ENCODE measurements at places on chromosomes 11 and 22.

DNA sequence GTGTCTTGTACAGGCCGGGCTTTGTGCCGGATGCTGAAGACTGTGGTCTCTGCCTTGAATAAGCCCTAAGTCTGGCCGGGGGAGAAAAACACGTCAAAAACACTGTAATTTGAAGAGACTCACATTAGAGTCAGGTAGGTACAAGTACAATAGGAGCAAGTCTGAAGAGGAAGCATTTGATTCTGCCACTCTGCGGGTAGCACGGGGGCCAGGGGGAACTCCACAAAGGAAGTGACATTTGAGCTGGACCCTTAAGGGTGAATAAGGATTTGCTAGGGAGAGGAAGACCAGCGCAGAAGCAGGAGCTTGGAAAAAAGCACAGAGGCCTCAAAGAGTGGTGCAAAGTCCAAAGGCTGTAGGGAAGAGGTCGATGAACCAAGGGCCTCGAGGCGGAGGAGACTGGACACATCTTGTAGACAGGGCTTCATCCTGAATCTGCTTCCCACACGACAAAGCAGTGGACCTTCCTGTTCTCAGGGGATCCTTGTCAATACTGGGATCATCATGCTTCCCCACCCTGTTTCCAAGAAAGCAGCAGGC, 38.7 kb downstream of the BUD13 start:
- no peak for DNase-seq

DNA sequence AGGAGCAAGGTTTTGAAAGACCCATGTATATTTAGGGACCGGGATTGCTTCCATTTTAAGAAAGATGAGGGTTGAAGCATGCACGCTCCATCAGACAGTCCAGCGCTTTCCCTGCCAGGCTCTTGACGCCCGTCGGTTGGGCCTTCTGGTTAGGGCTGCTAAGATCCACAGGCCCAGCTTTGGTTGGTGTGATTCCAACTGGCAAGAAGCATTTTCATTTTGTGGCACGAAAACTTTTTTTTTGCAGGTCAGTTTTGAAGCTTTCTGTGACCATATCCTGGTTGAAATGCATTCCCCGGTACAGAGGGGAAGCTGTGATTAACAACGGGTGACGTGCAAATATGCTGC, 34.3 kb upstream of the MPPED1 start:
- DNase-seq: no peak

- DNase-seq: no peak
These were observed 3.1 kb upstream of the MYEOV start for GRCh38 chr11:69290806-69291205.

GRCh38 chr22:46742576-46743221, 4.6 kb upstream of the CERK start:
- DNase-seq: no peak

DNA sequence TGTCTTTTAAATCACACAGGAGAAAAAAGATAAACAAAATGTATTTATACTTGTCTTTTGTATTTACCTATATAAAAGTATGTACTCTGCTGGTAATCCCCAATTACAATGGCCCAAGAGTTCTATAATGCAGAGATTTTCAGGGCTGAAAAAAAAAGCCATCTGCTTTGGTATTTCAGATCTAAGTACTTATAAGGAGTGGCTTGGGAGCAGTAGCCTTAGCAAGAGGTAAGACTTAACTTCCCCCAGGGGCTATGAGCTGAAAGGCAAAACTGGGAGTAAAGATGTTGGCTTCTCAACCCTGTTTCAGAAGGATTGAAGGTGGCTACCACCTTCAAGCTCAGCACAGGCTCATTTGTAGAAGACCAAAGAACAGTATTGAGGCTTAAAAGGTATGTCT, 35.3 kb upstream of the EP300 start:
- DNase-seq: no peak

DNA sequence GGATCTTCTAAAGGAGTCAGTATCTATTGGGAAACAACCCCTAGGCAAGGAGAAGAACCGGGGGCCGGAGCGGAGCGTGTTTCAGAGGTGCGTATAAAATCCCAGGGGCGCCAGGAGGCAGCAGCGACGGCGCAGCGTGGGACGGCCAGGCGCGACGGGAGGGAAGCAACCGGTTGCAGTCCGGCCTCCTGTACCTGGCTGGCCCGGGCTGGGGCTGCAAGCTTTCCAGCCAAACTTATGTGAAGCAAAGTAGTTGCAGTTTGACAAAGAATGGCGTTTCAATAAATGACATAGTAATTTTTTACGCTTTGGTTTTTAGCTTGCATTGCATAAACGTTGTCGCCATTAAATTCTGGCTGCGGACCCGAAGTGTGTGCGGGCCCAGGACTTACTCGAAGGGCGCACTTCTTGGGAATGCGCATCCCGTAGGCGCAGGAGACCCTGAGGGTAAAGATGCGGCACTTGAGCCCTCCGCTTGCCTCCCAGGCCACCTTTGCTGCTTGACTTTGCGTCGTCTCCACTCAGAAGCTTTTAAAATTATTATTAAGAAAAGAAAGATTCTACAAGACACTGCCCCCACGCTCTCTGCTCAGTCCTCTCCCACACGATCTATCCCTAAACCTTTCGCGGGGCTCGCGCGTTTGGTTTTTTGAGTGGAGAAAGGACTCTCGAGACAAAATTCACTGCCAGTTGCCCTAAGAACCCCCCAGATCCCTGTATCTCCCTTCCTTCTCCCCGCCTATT, 1.6 kb upstream of the WT1 start:
- no peak for DNase-seq

- DNase-seq: no peak
These were observed 16.0 kb downstream of the CLDN5 start for GRCh38 chr22:19508024-19508776.

- DNase-seq: no peak
These were observed 9.7 kb downstream of the TNRC6B start for GRCh38 chr22:40187389-40187788.

GRCh38 chr22:23537416-23537815, 42.7 kb downstream of the IGLL1 start:
- no peak for DNase-seq

- DNase-seq: no peak
These were observed 38.5 kb upstream of the SPON1 start for GRCh38 chr11:13923716-13924650.

GRCh38 chr11:87397011-87397865, 359.5 kb downstream of the TMEM135 start:
- DNase-seq: no peak

DNA sequence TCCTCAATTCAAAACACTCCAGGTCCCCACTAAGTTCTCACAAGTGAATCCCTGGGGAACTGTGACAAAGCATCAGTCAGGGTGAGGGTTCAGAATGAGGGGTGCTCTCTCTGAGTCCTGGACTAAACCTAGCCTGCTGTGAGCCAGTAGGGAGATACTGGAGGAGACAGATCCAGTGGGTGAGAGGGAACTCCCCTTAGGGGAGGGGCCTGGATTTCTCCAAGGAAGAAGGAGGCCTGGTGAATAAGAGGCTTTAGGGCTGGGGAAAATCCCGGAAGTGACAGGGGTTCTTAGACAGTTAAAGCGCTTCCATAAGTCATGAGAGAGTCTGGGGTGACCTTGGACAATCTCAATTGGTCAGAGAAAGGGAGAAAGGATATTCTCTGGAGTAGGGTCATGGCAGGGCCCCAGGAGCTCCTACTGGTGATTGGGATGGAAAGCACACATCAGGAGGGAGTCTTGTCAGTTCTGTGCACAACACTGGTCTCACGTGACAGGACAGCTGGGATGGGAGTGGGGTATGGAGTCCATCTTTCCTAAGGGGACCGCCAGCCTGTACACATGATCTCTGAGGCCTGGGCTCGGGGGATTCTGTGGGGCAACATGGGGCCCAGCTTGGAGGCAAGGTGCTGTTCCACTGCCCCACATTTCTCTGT, 1.5 kb downstream of the TBC1D10A start:
- DNase-seq: no peak

- DNase-seq: peak; percentile 75
These were observed 7.9 kb downstream of the ATG16L2 start for GRCh38 chr11:72821920-72822799.

DNA sequence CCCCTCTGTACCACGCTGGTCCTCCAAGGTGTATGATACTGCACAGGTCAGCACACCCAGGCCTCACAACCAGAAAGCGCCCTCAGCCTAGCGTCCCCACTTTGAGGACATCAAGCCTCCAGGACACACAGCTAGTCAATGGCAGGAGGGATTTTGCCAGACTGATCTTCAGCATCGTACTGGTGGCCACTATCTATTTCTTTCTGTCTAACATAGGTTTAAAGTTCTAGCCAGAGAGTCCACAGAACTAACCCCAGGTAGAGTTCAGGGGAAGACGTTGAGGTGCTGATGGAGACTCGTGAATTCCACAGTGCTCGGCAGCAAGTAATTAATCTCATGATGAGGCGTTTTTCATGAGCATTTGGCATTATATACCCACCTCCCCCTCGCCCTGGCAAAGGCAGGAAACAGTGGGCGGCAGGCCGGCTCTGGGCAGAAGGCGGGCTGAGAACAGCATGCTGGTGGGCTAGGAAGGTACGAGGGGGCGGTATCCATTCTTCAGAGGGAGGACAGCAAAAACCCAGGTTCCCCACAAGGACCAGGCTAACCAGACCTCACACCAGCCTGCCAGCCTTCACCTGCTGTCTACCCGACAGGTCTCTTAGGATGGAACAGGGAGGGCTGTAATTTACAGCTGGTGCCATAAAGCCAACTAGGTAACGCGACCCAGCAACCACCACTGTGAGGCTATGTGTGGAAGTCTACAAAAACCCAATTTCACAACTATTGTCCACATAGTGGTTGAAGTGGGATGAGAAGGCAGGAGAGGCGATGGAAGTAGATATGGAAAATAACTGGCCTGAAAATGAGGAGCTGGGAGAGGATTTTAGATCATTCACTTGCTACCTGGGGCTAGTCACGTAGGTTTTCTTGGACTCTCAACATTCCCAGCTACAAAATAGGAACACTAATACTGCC, 18.5 kb downstream of the MYH9 start:
- DNase-seq: no peak

DNA sequence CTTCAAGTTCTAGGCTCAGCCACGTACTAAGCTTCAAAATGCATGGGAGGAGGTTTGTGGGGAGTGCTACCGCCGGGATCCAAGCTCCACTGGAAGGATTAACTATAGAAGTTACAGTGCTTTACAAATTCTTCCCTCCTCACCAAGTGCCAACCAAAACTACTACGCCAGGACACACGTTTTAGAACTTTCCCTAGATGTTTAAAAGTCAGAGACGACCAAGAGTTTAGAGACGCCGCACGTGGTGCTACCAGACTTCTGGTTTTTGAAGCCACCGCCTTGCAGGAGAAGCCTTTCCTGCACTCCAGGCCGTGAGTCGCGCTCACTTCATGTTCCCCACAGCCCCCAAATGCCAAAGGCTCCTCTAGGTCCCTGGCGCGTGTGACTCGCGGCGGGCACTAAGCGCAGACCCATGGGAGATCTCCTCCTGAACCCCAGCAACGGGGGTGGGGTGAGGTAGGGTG, 734 bp downstream of the SNU13 start:
- DNase-seq: no peak

- no peak for DNase-seq
These were observed 3.4 kb upstream of the NXPE1 start for GRCh38 chr11:114563077-114563476.

GRCh38 chr11:65652511-65653228, 10.0 kb downstream of the RELA start:
- DNase-seq: peak; percentile 96

GRCh38 chr22:40401532-40401931, 31.1 kb downstream of the SGSM3 start:
- no peak for DNase-seq

DNA sequence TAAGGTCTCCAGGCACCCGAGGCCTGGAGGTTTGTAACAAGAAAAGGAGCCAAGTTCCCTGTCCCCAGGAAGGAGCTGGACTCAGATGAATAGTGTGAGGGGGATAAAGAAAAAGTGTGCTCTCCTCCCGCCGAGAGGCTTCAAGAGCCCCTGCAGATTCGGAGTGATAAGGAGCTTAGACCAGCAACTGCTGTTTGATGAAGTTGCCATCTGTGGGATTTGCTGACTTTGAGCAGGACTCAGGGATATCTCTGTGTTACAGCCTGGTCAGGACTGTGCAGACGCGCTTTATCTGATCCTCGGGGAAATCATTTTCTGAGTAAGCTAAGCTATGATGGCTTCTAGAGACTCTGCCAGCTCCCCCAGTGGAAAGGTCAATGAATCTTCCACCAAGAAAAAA, 1017.0 kb downstream of the TBC1D22A start:
- DNase-seq: no peak

All from stimulated activated CD4-positive, alpha-beta T cell treated with anti-CD3 and anti-CD28 coated beads, Interleukin-15, amount 100 ng/mL, for 1 hour (primary cell).